Ascending aorta (tissue), 2 donors: ENCODE measurements at places on chromosomes 5 and 9. TPM values are rescaled to one million over a fixed set of nuclear protein-coding genes. Genes with fewer than 3 reads are reported as not detected.

Gene SLC24A2
- not detected for total RNA-seq

Gene DDX4
- total RNA-seq, result not detected

- no peak for DNase-seq
These were observed 119.4 kb downstream of the MPDZ start for GRCh38 chr9:13160051-13160450.

Gene LAMC3
- 1.6 TPM for total RNA-seq

Gene OR13C2
- not detected for total RNA-seq

DNA sequence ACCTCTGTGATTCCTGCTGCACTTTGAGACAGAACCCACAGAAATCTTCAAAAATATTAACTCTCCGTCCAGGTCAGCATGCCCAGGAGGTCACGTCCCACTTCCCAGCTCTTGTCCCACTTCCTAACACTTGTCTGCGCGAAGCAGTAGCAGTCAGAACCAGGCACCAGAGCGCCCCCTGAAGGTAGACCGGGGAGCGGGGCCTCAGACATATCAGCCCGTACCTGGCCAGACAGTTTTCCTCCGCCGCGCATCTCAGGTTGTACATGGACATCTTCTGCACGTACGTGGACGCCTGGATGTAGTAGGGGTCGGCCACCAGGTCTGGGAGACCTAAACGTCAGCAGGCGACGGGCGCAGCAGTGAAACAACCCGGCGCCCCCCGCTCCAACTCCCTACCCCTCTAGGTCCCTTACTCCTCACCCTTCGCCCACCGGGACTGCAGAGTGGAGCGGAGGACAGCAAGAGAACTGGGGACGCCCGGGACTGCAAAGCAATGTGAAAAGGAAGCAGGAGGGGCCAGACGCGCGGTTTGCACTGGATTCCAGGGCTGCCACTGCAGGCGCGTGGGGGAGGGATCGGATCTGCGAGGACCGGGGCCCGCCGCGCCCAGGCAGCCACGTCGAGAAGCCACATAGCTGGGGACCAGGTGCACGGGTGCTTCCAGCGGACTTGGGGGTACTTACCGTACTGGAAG, 1.2 kb downstream of the LOX start:
- DNase-seq, result peak; percentile 91
